Neural progenitor cell (in vitro differentiated cells): ENCODE measurements at places on chromosomes 2 and 18.

GRCh38 chr2:165864296-165864695, 70.2 kb upstream of the GALNT3 start:
- DNase-seq, result peak; percentile 71

DNA sequence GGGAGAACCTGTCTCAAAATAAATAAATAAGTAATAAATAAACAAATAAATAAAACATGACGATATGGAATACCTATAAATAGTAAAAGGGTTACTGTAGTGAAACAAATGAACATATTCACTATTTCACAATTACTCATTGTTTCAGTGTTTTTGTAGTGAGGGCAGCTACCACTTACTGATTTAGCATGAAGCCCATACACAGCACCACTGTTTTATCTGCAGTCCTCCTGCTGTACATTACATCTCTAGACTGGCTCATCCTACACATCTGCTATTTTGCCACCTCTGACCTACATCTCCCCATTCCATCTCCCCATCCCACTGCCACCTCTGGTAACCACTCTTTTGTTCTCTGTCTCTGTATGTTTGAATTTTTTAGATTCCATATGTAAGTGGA, 332.7 kb upstream of the SMIM21 start:
- DNase-seq, result no peak

- no peak for DNase-seq
Observed at GRCh38 chr2:171985076-171985475, 14.7 kb upstream of the METAP1D start.

- peak; percentile 35 for DNase-seq
Observed at GRCh38 chr18:49845629-49846360, 32.5 kb upstream of the ACAA2 start.

DNA sequence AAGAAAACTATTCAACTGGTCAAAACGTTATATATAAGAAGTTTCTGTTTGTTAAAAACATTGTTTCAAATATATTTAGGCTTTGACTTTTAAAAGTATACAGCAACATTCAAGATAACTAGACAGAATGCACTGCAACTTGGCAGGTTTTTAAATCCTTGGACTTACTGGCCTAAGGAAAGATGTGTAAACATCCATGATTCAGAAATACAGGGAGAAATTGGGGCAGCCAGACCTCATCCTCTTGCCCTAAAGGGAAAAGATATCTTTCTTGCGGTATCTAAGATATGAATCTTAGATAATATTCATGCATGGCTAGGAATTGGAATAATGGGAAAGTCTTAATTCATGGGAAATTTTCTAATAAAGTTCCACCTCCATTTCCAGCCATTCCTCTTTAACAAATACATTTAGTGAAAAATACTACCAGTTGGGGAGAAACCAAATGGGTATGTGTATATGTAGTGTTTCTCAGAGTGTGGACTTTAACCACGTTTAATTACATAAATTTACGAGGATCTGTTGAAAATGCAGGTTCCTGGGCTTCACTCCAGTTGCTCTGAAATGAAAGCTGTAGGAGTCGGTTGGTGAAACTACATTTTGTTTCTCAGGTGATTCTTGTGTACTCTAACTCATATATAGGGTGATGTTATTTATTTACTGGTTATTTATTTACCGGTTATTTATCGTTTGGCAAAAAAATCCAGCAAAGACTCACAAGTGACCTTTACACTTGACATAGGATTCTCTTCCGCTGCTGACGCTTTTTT, 587 bp upstream of the TANK start:
- no peak for DNase-seq

DNA sequence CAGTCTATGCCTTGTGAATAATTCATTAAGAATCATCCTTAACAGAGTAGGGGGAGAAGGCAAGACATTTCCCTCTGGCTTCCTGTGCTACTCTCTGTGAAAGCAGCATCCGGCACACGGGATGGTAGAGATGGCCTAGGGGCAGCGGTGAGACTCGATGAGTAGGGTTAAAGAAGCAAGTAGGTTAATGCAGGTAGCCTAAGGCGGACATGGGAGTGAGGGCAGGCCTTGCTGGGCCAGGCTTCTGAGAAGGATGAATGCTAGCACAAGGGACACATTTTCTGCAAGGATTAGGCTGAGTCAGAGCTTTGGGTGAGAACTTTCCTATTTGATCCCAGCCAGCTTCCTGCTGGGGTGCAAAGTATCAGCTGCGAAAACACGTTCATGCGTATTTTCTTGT, 80.8 kb downstream of the NXPH2 start:
- no peak for DNase-seq

DNA sequence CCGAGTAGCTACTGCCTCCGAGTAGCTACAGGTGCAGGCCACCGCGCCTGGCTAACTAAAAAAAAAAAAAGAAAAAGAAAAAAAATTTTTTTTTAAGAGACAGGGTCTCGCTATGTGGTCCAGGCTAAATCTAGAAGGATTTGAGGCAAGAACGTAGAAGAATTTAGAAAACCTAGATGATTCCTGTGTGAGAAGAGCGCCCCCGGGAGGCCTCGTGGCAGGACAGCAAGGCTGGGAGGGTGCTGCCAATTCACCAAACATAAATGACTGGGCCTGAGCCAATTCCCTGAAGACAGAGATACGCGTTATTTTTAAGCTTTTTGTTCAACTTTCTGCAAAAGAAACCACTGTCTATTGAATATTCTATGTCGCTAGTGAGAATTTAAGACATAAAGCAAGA, 90.1 kb upstream of the TGFA start:
- DNase-seq, result peak; percentile 62

DNA sequence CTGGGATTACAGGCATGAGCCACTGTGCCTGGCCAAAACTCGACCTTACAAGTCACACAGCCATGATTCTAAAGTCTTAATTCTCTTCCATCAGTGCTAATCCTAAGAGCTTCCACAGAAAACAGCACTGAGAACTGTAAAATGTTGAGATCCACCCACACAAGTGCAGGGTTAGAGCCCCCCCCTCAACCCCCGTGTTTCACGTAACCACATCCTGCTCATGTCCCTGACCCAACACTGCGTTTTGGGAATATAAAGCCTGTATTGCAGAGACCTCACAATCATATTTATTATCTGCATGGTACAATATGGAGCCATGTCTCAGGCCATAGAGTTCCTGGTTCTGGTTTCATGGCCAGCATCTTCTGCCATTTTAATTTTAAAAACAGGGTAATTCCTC, 110.8 kb downstream of the GBX2 start:
- no peak for DNase-seq

GRCh38 chr2:64234785-64235184, 90.6 kb upstream of the PELI1 start:
- no peak for DNase-seq

GRCh38 chr2:25672494-25673299, 680 bp downstream of the DTNB start:
- peak; percentile 84 for DNase-seq

DNA sequence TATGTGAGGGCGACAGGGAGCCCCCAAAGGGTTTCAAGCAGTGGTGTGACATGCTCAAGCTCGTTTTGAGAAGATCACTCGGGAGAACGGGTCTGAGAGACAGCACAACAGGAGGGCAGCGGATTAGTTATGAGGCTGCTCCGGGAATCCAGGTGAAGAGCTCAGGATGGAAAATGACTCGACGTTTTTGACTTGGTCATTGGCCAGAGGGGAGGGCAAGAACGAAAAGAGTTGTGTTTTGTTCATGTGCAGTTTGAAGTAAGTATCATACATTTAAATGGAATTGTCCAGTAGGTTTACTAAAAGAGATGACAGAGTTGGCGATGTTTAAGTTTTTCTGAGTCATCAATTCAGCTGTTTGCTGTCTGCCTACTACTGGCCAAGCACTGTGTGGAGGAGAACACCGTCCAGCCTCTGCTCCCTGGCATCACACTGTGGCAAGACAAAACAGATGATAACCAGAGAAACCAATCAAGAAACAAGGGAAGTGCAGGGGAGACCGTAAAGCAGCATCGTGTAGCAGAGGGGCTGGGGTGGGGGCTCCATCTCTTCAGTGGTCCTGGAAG, 25.3 kb upstream of the ANXA4 start:
- no peak for DNase-seq

DNA sequence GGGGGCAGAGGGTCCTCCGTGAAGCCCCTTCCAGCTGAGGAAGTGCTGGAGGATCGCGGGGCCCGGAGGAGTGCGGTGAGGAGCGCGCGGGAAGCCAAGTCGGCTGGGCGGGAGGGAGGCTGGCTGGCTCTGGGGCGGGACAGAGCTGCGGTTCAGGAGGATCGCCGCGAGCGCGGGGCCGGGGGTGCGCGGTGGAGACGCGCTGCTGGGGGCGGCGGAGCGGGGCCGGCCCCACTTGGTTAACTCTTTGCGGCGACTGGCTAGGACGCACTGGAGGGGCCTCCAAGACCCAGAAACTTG, 464 bp downstream of the CYBRD1 start:
- peak; percentile 70 for DNase-seq

DNA sequence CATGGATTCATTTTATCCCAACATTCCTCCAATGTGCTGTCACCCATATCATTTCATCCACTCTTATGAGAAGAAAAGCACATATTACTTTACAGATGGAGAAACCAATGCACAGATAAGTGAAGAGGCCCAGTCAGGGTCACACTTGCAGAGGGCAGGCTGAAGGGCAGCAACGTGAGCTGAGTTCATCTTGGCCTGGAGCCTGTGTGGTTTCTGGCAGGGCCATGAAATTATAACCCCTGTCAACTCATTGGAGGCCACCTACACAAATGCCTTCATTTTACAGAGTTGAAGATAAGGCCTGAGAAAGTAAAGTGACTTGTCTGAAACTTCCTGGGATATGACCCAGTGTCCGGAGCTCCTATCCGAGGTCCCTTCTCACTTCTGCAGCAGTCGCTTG, 88.4 kb upstream of the NRP2 start:
- DNase-seq, result no peak

DNA sequence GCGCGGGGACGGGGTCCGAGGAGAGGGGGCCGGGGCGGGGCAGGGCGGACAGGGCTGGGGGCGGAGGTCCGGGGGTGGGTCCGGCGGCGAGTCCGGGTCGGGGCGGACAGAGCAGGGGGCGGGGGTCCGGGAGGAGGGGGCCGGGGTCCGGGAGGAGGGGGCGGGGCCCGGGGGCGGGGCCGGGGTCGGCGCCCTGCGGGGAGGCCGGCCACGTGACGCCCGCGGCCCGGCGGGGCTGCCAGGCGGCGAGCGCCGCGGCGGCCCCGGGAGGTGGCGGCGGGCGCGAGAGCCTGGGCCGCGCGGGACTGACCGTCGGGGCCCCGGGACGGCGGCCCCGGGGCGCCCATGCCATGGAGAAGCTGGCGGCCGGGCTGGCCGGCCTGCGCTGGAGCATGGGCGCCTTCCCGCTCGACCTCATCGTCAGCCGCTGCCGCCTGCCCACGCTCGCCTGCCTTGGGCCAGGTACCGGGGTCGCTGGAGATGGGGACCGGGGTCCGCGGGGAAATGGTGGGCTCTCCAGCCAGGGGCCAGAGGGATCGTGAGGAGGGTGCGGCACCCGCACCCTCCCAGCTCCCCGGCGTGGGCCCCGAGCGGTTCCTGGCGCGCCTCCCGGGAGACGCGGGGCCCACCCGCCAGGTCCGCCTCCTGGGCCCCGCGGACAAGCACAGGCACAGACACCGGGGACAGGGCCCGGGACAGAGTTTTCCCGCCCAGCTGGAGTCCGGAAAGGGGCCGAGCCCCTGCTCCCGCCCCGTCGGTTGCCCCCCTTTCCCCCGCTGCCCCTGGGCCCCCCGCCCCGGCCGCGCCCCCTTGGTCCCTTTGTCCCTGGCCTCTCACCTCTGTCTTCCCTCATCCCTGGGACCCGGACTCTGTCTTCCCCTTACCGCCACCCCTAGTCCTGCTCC, at the start of gene GAREM2:
TSS of gene GAREM2 (plus strand) at position 218 of the 905 bp plus-strand sequence. CDS start at position 351, 133 bp downstream.
- DNase-seq, result peak; percentile 78

DNA sequence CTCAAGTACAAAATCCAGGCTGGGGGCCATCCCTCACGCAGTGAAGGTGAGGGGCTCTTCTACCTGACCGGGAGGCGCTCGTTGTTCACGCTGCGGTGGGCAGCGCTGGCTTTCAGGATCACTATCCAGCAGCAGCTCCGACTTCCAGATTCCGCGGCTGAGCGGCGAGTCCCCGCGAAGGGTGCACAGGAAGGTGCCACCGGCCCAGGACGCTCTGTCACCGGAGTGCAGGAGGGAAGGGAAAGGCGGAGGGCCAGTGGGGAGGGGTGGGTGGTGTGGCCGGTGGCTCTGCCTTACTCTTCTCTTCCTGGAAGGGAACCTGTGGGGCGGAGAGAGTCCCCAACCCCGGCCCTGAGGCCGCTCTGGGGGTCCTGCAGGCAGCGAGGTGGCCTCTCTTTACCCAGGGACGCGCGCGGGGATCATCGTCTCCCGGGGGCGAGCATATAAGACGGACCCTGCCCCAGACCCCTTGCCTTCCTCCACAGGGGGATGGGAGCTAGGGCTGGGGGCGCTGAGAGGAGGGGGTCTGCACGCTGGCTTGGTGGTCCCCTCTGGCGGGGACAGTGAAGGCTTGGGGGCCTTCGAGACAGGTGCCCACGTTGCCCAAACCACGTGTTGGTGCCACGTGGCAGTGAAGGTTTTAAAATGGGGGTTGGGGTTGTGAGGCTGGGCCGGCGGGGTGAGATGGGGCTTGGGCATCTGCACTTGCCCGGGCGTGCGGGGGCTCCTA, 26.9 kb upstream of the HS6ST1 start:
- DNase-seq, result no peak

DNA sequence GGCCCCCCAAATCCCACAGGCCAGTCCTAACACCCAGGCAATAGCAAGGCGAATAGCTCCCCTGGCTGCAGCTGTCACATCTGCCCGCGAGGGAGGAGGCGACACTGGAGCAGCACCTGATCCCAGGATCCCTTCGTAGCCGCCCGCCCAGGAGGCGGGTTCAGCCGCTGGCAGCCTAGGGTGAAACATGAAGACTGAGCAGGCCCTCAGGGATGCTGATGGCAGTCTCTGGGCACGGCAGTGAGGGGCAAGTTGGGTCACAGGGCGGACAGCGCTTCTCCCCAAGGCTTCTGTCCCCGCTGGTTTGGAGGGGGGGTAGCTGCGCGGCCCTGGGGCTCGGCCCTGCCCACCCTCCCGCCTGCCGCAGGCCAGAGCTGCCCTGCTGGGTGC, 1.9 kb downstream of the DNMT3A start:
- peak; percentile 60 for DNase-seq

DNA sequence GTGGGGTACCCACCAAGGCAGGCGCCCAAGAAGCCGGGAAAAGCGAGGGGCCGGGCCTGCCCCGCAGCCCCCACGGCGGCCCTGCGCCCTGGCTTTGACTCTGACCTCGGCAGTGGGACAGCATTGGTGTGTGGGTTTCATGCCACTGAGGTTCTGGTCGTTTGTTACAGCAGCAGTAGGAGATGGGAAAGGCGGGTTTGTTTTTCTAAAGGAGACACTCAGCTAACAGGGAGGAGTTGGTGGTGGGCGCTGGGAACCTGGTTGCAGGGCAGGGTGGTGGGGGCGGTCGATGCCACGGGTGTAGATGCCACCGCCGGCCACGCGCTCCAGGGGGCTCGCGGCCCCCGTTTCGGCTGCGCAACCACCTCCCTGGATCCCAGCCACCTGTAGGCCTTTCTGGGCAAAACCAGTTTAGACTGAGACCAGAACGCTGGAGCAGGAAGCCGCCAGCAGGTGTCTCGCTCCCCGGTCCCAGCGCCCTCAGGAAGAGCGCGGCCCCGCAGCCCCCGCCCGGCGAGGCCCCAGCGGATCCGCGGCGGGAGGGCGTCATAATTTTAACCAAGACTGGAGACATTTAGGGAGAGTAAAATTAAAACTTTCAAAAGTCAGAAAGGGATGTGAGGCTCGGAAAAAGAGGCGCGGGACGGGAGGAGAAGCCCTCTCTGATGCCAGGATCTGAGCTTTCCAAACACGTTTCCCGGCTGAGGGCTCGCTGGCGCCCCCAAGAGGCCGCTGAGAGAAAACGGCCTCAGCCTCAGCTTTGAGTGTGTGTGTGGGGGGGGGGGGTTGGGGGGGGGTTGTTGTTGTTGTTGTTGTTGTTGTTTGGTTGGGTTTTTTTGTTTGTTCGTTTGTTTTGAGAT, 17.4 kb downstream of the CIDEA start:
- DNase-seq, result peak; percentile 86

- no peak for DNase-seq
Observed at GRCh38 chr2:21257621-21258020, 133.9 kb downstream of the TDRD15 start.
